ENCODE measurements at places on chromosomes 4 and X.

DNA sequence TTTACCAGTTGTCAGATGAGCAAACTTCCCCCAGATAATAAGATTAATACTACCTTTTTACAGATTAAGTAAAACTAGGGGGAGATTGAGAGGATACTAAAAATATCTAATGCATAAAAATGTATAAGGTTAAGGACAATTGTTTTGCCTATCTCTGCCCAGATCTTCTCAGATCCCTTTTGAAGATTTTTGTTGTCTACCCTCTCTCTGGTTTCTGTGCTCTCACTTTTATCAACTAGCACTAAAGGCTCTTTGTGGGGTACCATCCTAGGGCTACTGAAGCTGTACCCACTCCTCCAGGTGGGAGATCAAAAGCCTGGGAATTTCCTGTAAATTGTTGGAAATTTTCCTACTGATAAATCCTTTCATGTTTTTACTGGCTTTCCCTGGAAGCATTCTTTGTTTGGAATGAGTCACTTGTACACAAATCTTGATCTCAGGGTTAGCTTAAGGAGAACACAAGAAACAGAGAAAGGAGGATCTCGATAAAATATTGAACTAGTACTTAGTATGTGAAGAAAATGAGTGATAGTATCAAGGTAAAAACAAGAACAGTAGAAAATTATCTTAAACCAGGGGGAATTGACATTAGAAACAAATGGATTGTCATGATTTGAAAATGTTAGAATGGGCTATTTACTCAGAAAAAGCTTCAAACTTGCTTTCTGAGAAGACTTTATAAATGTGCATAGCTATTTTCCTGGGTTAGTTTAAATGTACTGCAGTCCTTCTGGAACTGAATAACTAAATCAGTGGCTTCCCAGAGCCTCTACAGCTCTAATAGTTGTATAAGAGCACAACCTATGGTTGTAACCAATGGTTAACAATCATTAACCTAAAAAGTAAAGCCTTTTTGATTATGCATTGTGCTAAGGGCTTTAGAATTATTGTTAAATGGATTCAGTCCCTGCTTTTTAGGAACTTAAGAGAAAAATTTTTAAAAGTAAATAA is 679.9 kb upstream of the MAGEB2 start:
- no peak for DNase-seq

- DNase-seq: no peak
These were observed 1.1 kb downstream of the GCNA start for GRCh38 chrX:71579136-71579989.

DNA sequence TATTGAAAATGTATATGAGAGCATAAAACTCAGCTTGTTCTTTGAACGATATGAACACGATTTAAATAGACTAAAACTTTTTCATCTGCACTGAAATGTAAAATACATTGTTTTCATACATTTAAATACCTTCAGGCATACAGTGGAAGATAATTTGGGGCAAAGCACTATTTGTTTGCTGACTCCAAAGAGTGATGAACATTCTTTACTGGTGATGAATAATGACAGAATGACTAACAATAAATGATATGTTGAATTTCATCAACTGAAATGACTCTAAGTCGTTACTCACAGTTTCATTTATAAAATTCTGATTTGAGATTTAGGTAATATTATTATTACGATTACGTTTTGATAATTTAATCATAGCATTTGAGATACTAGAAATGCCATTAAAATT is 1160.1 kb downstream of the NLGN4X start:
- DNase-seq: no peak

- DNase-seq: no peak
These were observed 195.3 kb downstream of the MAML3 start for GRCh38 chr4:139958739-139959098.

DNA sequence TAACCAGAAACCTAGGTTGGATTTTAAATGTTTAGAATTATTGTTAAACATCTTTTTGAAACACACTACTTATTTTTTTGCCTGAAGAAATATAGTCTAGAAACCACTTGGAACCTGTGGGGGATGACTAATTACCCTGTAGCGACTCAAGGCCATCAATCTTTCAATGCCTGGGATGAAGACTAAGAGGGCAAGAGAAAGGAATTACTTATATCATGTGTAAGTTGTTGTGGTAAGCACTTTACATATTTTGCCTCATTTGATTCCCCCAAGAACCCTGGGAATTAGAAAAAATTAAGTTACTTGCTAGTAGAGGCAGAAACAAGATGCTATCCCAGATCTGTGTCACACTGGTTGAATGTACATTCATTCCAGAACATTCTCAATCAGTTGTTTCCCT is 170.9 kb upstream of the GRIA3 start:
- DNase-seq: no peak

GRCh38 chr4:159725571-159725970 is 622.7 kb downstream of the RAPGEF2 start:
- no peak for DNase-seq

- DNase-seq: no peak
These were observed 341.7 kb upstream of the GATB start for GRCh38 chr4:152102436-152103000.

GRCh38 chrX:105263171-105263570 is 42.7 kb upstream of the TEX13A start:
- no peak for DNase-seq

- no peak for DNase-seq
These were observed 13.2 kb upstream of the TMEM165 start for GRCh38 chr4:55382488-55383003.

DNA sequence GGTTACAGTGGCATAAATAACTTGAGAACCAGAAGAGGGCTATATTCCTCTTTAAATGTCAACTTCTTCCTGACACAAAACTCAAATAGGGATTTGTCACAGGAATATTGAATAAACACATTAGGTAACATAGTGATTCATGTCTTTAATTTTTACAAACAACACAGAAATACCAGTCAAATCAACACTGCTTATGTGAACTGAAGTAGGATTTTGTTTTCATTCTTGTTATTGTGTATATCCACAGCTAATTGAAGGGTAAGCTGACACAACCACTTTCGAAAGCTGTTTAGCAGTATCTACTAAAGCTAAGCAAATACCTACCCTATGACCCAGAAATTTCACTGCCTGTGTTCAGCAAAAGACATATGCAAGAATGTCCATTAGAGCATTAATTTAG is 120.4 kb upstream of the EOLA2 start:
- no peak for DNase-seq

DNA sequence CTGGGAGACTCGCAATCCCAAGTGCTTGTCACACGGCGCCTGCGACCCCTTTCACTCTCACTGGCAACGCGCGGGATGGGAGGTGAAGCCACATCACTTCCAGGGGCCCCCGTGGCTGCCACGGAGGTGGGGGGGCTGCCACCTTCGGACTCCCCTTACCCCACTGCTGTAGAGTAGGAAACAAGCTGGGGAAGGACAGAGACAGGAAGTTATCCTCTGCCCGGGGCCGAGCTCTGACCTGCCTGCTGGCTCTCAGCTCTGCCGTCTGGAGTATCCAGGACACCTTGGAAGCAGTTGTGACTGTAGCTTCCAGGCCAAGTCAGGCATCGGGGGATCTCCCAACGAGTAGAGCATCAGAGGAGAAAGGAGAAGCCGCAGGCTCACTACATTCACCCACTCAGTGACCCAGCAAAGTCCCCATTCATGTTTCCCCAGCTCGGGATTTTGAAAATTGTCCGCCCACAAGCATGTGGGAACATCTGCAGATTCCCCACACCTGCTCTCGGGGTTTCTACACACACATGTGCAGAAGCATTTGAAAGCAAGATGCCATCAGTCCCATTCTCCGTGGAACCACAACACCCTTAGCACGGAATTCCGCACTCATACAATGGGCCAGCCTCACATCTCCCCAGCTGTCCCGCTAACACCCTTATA is 10.8 kb downstream of the PDZD4 start:
- no peak for DNase-seq

GRCh38 chr4:36207367-36207766 is 36.9 kb downstream of the ARAP2 start:
- DNase-seq: no peak

DNA sequence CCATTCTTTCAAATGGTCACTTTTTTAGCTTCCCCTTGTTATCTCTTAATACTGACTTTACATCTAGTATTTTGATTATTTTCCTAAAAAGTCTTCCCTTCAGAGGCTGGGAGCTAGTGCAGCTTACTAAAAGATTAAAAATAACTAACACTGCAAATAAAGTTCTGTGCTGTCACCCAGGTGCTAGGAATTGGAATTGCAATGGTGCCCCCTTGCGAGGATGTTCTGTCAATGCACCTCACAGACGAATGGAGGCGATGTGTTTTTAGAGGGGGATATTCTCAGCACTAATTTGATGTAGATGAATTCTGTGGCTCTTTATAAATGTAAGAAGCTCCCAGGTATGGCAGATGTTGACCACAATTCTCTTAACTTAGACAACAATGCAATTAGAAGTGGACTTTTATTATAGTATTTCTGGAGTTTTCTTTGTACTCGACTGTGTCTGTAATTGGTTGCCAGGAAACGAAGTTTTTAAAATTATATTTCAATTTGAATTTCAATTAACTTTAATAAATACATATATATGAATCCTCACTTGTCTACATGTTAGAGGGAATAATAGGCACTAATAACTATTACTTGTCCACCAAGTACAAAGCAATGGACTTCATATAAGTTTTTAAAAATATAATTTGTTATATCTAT is 22.0 kb upstream of the SMIM31 start:
- DNase-seq: peak; percentile 4

DNA sequence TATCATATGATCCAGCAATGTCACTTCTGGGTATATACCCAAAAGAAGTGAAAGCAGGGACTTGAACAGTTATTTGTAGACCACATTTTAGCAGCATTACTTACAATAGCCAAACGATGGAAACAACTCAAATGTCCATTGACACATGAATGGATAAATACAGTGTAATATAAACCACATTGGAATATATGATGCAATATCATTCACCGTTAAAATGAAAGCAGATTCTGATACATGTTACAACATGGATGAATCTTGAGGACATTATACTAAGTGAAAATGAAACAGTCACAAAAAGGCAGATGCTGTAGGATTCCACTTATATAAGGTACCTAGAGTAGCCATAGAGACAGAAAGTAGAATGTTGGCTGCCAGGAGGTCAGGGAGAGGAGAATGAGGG is 130.5 kb upstream of the SMAD1 start:
- no peak for DNase-seq

DNA sequence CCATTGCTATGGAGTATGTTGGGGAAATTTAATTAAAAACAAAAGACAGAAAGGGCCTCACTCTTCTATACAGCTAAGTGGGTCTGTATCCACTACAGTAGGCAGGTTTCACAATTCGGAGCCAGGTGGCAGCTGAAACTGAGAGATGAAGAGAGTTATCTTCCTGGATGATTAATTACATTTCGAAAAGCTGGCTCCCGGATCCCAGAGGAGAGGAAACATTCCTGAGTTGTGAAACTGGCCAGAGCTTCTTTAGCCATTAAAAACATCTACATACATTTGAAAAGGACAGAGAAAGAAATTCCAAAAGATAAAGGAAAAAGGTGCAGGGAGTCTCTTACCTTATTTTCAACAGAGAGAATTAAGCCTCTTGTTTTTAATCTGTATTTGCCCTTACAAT is 15.5 kb upstream of the PDZD4 start:
- DNase-seq: no peak

DNA sequence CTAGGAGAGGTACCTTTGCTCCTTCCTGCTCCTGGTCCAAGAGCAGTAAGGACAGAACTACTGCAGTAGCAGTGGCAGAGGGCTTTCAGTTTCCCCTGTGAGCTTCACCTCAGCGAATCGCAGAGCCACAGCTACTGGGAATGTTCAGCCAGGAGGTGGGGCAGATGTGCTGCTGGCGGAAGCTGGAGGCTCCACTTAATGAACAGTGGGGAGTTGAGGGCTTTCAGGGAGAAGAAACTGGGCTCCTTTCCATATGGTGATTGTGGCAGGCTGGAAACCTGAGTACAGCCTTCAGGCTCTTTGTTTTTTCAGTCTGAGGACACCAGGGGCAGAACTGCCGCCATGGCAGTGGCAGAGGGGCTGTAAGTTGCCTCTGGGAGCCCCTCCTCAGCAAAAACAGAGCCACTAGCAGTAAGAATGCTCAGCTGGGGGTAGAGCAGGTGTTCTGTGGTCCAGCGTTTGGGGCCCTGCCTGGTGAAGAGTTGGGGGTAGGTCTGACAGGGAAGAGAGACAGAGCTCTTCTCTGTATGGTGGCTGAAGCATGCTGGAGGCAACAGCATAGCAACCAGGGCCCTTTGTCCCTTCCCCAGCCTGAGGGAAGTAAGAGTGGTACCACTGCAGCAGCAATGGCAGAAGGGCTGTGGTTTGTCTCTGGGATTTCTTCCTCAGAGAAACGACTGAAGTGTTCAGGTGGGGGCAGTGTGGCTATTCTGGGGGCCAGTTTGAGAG is 106.0 kb upstream of the GRXCR1 start:
- DNase-seq: no peak

DNA sequence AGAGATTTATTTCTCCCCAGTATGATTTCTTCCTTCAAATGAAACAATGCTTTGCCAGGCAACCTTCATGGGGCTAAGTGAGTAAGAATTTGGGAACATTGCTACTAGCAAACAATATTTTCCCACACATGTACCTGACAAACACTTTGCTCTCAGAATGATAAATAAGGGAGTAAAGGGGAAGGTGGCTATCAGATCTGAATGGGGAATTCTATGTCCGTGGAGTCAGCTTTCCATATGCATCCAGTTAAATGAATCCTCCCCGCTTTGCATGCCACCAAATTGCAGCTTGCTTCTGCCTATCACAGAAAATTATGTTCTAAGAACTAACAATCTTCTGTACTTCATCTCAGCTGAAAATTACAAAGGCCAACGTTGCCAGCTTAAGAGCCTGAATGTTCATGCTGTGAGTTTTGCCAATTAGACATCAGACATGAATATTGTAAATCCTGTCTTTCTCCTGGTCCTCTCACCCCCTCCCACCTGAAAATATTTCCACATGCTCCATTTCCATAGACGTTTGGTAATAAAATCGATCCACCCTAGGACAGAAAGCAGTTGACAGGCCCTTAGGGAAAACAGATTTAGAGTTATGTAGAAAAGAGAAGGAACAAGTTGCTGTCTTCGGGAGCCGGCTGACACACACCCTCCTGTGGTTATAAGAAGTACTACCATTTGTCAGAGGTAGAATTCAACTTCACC is 6.3 kb downstream of the MEPE start:
- no peak for DNase-seq

DNA sequence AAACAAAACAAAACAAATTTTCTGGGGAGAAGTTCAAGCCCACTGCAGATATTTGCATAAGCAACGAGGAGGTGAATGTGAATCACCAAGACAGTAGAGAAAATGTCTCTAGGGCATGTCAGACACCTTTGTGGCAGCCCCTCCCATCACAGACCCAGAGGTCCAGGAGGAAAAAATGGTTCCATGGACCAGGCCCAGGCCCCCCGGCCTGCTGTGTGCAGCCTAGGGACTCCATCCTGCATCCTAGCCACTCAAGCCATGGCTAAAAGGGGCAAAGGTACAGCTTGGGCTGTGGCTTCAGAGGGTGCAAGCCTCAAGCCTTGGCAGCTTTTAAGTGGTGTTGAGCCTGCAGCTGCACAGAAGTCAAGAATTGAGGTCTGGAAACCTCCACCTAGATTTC is 54.0 kb downstream of the LPAR4 start:
- DNase-seq: no peak

DNA sequence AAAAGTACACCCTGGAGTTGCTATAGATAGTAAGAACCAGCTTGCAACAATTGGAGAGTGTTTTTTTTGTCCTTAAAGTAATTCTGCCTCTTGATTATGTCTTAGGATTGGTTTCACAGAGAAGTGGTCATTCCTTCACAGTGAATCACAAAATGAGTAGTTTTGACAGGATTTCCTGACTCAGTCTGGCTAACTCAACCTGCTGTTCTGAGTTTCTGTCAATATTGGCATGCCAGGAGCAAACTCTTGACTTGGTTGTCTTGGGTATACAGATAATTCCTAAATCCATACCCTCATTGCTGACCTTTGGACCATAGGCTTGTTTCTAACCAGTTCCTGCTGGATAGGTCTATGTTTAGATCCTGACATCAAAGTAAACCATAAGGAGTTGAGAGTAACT is 9.4 kb downstream of the FHIP1A start:
- no peak for DNase-seq
